HepG2 (cell line): ENCODE measurements at places on chromosomes 5 and 9.

GRCh38 chr9:129383019-129383560, 205.0 kb upstream of the IER5L start:
- no peak for DNase-seq

GRCh38 chr5:141958113-141958512, at the start of gene PCDH12:
PCDH12 (minus strand) TSS chr5:141958202; CDS start chr5:141957851, 351 bp downstream.
- no peak for DNase-seq

- no peak for DNase-seq
These were observed 150.7 kb downstream of the ICE1 start for GRCh38 chr5:5572976-5573797.

GRCh38 chr9:75148561-75148960, 60.2 kb downstream of the OSTF1 start:
- DNase-seq, result no peak

GRCh38 chr9:123637606-123637944, 281.6 kb downstream of the CRB2 start:
- DNase-seq, result no peak

- no peak for DNase-seq
These were observed 82.5 kb upstream of the ZBTB43 start for GRCh38 chr9:126722252-126722921.

- no peak for DNase-seq
These were observed 360.2 kb downstream of the SLIT3 start for GRCh38 chr5:168940712-168941111.

DNA sequence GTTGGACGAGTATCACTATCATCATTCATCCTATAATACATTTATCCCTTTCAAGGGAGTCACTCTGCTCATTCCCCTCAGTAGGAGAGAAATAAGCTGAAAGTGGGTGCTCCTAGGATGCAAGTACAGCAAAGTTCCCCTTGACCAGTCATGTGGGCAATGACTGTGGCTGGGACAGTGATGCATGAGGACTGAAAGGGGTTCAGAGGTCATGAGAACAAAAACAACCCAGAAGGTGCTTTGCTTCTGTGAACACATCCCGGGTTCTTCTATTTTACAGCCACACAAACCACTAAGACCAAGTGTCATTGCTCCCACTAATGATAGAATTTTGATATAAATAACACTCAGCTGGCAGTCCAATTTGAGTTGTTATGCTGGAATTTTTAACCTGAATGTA, 177.8 kb upstream of the ADCY2 start:
- DNase-seq, result no peak

DNA sequence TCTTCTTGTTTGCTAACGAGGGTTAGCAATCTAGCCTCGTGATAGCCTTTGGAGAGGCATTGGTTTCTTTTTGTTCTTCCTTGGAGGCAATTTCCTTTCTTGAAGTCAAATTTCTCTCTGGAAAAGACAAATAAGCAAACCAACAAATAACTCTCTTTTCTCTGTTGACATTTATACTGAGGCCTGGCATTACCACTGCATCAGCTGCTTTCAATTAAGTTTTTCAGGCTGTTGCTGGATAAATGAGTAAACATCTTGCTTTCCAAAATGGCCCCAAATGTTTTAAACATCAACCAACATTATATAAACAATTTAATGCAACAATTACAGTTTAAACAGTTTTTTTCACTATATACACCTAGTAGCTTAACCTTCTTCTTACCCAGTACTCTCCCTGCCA, 264.4 kb downstream of the HTR1A start:
- DNase-seq, result no peak

- DNase-seq, result peak; percentile 49
These were observed 148.1 kb upstream of the DMRT1 start for GRCh38 chr9:693201-694091.

- DNase-seq, result no peak
These were observed 10.6 kb upstream of the FEM1C start for GRCh38 chr5:115555084-115555633.

GRCh38 chr5:67291671-67292070, 95.1 kb upstream of the CD180 start:
- DNase-seq, result no peak

- no peak for DNase-seq
These were observed 1427.7 kb upstream of the C9orf72 start for GRCh38 chr9:29001006-29001405.

- peak; percentile 48 for DNase-seq
These were observed 797 bp downstream of the FAM78A start for GRCh38 chr9:131275332-131276093.

DNA sequence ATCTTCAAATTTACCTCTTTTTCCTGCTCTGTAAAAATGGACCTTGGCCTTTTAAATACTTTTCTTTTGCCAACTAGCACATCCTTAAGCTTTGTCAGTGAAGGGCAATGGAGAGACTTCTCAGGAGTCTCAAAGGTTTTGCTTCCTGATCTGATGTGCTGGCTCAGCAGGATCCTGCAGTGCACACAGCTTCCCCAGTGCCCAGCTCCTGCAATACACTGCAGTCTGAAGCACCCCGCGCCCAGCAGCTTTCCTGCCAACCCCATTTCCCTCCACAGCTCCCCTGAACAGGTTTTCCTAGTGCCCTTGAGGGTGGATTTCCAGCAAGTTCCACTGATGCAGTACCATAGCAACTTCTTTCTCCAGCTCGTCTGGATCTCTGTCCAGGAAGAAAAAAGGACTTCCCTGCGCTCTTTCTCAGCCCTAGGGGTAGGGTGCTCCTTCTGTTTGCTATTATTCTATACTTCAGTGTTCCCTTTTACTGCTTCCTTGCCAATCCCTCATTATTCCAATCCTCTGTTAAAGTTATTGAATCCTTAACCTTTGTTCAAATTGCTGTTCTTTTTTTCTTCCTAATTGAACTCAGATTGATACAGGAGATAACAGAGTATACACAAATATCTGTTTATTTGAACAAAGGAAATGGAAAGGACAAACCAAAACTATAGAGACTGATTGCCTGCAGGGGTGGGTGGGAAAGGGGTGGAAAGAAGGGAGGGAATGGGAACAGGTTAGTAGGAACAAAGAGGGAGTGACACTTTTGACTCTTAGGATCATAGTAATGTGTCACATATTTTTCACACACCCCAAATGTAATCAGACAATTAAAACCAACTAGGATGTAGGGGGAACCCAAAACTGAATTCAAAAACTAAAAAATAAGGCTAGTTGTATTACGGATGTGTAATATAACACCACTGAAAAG, 8.5 kb downstream of the SNAPC3 start:
- no peak for DNase-seq
